Stimulated activated CD8-positive, alpha-beta memory T cell treated with anti-CD3 and anti-CD28 coated beads, Interleukin-15, amount 100 ng/mL, for 24 hours (primary cell): ENCODE measurements at places on chromosomes 2 and 18.

DNA sequence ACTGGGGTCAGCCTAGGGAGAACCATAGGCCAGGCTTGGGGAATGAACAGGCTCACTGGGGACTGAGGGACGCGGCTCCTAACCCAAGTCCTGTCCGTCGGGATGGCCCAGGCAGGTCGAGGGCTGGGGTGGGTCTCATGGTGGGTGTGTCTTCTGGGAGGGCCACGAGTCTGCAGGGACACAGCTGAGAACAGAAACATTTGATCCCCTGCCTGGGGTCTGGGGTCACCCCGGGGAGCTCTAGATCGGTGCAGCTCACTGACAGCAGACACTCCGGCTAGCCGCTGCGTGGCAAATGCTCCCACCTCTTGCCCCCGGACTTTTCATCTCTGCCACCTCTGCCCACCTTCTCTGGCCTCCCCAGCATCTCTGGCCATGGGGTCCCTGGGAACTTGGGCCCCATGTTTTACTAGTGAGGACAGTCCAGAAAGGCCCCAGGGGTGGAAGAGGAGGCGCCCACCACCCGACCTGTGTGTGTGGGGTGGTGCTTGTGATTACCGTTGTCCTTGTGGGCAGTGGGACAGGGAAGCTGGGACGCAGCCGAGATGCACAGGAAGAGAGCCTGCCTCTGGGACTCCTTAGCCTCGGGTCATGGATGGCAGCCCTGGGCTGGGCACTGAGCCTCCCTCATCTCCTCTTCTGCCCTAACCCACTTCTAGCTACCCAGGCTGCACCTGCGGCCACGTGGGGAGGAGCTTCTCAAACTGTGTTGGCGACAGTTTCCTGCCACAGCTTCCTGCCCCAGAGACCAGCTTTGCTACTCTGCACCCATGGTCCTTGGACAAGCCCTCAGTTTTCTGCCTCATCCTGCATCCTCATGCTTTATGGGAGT, 4.9 kb downstream of the ZAP70 start:
- no peak for DNase-seq

DNA sequence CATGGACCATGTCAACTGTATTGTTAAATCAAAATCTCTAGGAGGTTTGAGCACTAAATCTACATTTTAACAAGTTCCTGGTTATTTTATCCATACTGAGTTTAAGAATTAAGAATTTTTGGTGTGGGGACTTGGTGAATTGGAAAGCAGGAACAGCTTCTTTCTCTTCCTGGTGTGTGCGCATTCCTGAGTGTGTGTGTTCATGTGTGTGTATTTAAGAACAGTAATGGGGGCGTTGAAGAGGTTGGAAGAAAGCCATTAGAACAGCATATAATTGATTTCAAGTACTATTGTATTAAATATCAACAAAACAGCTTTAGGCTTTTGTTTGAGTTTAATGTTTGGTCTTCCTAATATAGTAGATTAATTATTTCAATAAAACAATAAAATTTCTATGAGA, 801.3 kb upstream of the ID2 start:
- no peak for DNase-seq

- DNase-seq, result no peak
Observed at GRCh38 chr2:189151906-189152305, 27.7 kb downstream of the COL5A2 start.

DNA sequence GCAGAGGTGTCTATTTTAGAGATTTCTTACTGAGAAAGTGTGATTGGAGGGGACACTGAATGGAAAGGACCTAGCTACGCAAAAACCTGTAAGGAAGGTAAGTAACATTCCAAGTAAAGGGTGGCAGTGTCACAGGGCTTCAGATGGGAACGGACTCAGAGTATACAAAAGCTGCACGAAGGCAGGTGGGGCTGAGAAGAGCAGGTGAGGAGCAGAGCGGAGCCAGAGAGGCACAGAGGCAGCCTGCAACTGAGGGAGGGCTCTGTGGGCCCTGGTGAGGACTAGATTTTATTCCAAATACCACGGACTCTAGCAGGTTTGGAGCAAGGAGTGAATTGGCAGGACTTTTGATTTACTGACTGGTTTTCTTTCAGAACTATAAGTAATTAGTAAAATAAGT, 331.3 kb upstream of the PKDCC start:
- no peak for DNase-seq

DNA sequence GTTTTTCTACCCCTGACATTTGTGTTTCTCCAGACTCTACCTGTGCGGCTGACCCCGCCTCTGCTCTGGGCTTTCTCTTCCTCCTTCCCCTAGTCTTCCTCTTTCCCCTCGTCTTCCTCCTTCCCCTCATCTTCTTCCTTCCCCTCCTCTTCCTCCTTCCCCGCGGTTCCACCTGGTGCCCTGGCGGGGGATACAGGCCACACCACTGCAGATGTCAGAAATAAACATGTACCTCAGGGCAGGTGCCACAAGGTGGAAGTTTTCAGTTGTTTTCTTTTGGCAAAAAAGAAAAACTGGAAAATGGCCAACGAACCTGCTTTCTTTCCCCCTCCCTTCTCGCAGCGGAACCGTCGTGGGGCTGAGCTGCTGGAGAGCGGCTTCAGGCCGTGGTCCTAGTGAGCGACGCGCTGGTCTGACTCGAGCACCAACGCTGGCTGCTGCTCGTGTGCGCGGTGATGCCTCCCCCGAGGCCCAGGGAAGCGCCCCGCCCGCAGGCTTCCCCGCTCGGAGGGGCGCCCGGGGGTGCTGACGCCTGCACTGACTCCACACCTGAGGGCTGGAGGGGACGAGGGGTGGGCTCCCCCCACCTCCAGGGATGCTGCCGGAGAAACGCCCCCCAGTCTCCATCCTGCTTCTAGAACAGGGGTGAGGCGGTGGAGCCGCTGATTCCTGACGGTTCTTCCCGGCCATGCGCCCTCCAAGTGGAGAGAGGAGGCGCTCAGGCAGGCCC, 83.7 kb upstream of the ZNF516 start:
- DNase-seq, result no peak

GRCh38 chr2:168587307-168587706, 131.2 kb downstream of the CERS6 start:
- no peak for DNase-seq

- no peak for DNase-seq
Observed at GRCh38 chr2:19355931-19356544, 2.4 kb downstream of the OSR1 start.

GRCh38 chr2:135916207-135916606, 40.0 kb upstream of the MCM6 start:
- no peak for DNase-seq

GRCh38 chr18:30481871-30482270, 560.7 kb downstream of the DSC3 start:
- DNase-seq, result no peak

DNA sequence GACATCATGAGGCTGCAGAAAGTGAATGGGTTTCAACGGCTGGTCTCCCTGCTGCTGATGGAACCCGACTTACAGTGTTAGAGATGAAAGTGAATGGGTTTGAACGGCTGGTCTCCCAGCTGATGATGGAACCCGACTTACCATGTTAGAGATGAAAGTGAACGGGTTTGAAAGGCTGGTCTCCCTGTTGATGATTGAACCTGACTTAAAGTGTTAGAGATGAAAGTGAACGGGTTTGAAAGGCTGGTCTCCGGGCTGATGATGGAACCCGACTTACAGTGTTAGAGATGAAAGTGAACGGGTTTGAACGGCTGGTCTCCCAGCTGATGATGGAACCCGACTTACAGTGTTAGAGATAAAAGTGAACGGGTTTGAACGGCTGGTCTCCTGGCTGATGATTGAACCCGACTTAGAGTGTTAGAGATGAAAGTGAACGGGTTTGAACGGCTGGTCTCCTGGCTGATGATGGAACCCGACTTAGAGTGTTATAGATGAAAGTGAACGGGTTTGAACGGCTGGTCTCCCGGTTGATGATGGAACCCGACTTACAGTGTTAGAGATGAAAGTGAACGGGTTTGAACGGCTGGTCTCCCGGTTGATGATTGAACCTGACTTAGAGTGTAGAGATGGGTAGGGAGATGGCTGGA, 76.1 kb upstream of the ALKAL2 start:
- no peak for DNase-seq

- no peak for DNase-seq
Observed at GRCh38 chr2:161571051-161571429, 53.2 kb upstream of the SLC4A10 start.

GRCh38 chr2:194867328-194867727, 789.7 kb upstream of the SLC39A10 start:
- no peak for DNase-seq

DNA sequence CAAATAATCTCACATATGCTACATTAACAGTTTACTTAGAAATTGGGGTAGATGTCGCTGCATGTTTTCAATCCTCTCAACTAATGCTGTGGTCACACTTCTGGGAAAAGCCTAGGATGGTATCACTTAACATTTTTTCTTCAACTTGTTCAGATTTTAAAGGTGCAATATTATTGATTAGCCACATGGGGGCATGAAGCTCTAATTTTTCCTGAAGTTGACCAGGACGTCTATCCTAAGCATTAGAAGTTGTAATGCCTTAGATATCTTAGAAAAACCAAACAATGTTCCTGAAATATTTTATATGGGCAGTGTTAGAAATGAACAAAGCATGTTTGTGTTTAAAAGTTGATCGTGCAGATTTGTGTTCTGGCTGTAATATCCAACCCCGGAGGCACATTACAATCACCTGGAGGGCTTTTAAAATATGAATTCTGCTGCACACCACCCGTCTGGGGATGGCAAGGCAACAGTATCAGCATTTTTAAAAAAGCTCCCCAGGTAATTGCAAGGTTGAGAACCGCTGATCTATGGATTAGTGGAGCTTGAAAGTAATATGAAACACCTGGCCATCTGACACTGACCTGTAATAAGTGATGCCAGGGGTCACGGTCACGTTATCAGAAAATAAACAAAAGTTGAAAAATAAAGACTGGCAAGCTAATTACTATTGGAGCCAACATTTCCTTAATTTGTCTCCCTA, 100.5 kb upstream of the LMAN1 start:
- no peak for DNase-seq

DNA sequence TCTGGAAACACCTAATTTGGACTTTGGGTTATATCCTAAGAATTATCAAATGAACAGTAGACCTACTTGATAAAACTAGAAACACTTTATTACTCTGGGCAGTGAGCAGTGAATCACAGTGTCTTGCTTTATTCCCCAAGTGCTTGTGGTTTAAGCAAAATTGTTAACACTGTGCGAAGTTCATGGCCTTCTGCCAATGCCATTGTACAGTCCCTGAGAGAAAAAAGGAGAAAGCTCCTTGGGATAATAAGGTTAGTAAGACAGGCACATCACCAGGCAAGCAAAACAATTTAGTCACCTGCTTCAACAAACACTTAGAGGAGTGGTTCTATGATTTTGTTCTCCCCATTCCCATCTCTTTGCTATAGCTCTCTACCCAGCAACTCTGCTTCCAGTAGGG, 39.8 kb downstream of the ADCYAP1 start:
- no peak for DNase-seq

DNA sequence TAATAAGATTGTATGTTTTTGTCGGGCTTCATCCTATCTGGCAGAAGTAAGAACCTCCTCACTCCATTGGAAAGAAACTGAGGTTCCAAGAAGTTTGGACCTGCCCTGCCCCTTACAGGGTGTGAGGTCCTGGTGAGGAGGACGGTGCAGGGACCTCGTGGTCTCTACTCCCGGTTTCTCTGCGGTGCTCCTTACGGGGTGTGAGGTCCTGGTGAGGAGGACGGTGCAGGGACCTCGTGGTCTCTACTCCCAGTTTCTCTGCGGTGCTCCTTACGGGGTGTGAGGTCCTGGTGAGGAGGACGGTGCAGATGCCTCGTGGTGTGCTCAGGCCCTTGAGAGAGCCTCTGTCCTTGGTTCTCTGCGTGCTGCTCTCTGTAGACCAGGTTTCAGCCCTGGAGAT, 5.2 kb downstream of the CTDP1 start:
- no peak for DNase-seq

DNA sequence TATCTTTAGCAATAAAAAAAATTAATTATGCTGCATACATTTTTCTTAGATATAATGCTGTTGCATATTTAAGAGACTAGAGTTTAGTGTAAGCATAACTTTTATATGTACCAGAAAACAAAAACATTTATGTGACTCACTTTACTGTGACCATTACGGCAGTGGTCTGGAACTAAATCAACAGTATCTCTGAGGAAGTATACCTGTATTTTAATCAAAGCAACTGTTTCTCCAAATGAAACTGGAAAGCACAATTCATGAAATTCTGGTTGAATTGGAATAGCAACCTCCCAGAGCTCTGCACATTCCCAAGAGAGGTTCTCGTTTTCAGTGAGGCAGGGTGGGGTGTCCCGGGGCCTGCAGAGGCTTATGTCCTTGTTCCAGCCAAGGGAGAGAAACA, 112.2 kb upstream of the TACR1 start:
- no peak for DNase-seq

GRCh38 chr18:3002732-3003131, 10.2 kb downstream of the LPIN2 start:
- DNase-seq, result no peak

DNA sequence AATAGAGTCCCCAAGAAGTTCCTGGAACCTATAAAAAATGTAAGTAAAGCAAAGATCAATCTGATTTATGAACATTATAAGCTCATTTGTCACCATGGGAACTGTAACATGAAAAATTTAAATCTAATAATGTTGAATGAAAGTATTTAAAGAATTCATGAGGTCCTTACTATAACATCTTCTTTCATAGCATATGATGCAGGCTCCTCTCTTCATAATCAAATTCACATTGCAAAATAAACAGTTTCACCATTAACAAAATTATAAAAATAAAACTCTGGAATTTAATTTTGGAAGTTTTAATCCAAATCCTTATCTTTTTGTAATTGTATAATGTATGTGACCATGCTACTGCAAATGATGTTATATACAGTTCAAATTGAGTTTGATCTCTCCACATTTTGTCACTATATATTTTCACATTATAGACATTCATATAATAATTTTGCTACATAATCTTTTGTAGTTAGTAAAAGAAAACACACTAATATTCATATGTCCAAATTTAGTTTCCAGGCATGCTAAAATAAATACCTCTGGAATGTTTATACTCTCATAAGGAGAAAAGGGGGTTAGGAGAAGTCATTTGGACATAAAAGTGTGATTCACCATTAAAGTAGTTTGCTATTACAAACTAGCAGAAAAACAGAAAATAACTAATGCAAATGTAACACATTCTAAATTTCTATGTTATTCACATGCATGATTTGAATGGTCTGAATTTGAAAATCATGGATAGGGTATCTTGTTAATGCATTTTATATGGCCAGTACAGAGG, 954.1 kb downstream of the DSC3 start:
- no peak for DNase-seq

- no peak for DNase-seq
Observed at GRCh38 chr2:6492573-6492972, 373.1 kb downstream of the CMPK2 start.
